ENCODE measurements at places on chromosomes 7 and 10. TPM values are rescaled to one million over a fixed set of nuclear protein-coding genes. Genes with fewer than 3 reads are reported as not detected.

- DNase-seq = peak; percentile 85
Measured at GRCh38 chr7:50266635-50267386, 37.7 kb upstream of the IKZF1 start.

- no peak for DNase-seq
Measured at GRCh38 chr7:158247758-158248487, 339.7 kb downstream of the PTPRN2 start.

Gene MEST
- 2.7 TPM for total RNA-seq

- peak; percentile 83 for DNase-seq
Measured at GRCh38 chr7:19708397-19709248, at the start of gene POLR1F. Gene POLR1F (minus strand): TSS chr7:19709037. CDS start chr7:19709016, 21 bp downstream.

DNA sequence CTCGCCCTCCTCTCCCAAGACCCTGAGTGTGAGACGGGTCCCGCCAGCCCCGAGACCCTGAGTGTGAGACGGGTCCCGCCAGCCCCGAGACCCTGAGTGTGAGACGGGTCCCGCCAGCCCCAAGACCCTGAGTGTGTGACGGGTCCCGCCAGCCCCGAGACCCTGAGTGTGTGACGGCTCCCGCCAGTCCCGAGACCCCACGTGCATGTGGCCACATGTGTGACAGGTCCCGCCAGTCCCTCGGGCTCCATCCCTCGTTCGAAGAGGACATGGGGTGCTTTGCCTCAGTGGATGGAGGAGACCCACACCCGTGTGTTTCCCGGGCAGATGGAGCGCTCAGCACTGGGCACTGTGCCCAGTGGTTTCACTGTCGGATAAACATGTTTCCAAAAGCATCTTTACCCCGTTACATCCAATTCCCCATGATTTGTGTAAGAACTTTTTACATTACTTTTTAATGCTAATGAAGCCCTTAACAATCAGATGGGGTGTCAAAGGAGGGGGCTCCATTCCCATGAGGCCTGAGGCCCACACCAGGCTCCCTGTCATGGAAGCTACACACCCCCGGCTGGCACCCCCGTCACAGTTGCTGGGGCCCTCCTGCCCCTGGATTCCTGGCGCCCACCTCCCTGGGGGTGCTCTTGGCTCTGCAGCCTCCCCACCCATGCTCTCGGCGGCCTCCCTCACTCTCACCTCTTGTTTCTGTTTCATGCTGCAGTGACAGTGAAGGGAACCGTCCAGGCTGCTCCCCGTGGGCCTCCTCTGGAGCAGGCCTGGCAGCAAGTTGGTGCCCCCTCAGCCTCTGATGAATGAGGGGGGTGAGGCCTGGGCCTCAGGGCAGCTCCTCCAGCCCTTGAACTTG lies 48.5 kb upstream of the CFAP46 start:
- DNase-seq = no peak

DNA sequence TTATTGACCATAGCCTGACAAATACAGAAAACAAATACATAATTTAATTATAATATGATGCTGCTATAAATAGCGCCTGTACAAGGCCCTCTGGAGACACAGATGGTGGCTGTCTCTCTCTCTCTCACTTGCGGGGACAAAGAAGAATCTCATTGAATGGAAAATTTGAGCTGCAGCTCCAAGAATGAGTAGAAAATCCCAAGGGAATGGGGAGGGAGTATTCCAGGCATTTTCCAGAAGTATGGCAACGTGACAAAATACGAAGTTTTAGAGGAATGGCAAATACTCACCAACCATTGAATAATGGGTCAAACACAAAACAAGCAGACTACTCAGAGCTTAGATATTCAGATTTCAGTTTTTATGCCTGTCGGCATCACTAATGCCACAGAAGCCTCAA lies 179.9 kb downstream of the NRP1 start:
- no peak for DNase-seq

DNA sequence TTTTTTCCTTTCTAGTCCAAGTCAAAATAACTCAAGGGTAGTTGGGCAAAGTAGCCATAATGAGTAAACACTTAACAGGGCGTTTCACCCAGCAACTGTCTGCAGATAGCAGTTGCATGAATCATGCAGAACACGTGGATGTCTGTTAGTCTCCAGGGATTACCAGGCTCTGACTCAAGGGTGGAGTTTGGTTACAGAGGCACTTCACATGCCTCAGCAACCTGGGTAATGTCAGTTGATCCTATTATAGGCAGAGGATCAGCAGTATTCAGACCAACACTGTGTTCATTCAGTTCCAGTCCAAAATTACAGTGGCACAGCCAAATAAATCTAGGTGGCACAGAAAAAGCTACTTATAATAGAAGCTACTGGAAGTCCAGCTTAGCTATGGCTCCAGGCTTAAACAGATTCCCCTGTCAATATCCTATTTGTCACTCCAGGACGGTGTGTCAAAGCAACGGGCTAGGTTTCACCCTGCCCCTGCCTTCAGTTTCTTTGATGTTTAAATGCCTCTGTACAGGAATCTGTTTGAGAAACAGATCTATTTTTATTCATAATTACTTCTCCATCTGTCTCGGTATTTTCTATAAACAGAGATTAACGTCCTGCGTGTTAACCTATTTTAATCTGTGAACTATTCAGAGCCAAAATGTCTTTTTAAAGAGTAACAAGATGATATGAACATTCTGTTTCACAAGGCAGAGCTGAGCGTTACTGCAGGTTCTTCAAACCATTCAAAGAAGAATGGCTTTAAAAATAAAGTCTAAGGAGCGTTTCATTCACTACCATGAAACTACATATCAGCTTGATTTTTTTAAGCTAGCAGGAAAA lies 162.6 kb upstream of the AKR1E2 start:
- no peak for DNase-seq

- DNase-seq = no peak
Measured at GRCh38 chr10:28410420-28411135, 107.7 kb upstream of the MPP7 start.

Gene SH3PXD2A
- 8.0 TPM for total RNA-seq

Gene FLNC
- total RNA-seq = not detected

Gene AKR1D1
- total RNA-seq = not detected

- DNase-seq = no peak
Measured at GRCh38 chr10:49598164-49598856, 11.8 kb upstream of the SLC18A3 start.

GRCh38 chr7:136016649-136017395 lies 39.7 kb upstream of the MTPN start:
- DNase-seq = no peak

DNA sequence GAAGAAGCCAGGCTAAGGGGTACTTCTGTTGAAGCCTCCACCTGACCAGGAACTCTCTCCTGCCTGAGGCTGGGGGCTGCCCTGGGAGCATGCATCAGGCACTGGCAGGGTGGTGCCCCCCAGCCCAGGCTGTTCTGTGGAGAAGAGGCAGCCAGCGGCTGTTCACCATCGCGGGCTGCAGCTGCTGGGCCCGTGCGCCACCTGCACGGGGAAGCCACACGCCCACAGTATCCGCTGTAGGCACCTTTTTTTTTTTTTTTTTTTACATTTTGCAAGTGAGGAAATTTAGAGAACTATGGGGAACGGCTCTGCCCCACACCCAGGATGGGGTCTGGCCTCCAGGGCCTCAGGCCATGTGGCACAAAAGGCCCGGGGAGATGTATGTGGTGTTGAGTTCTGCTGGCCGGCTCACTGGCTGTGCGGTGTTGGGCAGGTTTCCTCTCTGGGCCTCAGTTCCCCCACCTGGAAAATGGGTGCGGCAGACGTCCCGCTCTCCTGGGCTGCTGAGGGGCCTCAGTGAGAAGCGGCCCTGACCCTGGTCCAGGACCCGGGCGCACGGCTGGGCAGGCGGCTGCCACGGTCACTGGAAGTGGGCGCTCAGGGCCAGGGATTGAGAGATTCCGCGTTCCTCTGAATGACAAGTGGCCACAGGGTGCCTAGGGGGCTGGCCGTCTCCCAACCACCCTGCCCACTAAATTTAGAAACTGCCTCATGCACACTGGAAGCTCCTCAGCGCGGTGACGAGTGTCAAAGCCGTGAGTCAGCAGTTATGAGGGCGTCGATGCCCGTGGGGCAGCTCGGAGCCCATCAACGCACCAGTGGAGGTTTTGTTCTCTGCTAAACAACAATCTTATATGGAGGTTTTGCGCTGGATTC lies 8.8 kb upstream of the INTS1 start:
- DNase-seq = peak; percentile 70

DNA sequence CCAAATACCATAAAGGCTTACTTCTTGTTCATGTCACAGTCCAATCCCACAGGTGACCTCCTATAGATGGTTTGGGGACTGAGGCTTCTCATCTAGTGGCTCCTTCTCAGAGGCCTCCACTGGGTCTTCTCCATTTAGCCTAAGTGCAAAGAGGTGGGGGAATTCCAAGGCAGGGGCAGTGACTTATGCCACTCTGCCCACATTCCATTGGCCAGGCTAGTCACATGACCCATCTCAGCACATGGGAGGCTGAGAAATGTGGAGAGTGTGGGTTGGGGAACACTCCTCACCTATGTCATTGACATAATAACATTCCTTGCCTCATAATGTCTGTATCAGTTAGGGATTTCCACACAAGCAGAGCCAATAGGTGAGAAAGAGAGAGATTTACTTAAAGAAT lies 104.3 kb upstream of the PLXNA4 start:
- DNase-seq = no peak

DNA sequence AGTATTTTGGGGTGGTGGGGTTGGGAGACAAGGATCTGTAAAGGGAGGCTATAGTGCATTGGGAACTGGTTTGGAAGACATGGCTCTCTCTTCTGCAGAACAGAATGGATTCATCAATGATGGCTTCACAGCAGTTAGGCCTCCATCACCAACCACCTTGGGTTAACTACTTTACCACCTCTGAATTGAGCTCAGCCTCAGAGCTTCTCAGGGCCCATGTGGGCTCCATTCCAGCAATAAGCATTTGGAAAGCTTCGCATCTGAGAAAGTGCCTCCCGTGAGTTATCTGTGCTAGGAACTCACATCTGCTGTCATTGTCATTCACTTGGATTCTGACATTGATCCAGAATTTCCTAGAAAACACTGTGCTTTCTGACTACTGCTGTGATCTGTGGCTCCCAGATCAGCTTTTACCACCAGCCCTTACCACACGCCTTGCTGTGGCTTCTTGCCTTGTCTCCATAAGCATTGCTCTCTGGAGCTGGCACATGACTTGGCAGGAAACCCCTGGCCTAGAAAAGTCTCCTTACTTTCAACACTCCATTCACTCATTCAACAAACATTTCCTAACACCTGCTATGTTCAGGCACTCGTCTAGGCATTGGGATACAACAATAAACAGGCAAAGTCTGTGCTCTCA lies 70.7 kb upstream of the ADO start:
- peak; percentile 13 for DNase-seq

DNA sequence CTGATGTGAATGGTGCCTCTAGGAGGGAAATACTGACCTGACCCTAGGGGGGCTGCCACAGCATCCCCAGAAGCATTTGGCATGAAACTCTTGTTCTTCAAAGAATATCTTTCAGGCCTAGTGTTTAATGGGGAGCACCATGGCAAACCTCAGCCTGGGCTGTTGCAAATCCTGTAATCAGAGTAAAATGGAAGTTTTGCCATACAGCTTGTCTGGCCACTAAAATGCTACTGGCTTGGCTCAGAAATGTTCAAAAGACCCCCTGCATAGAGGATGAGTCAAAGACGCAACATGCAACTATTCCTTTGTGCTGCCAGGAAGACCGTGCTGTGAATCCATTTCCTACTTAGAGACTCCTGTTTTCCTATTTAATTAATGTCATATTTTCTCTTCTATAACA lies 26.7 kb downstream of the HECW1 start:
- no peak for DNase-seq

DNA sequence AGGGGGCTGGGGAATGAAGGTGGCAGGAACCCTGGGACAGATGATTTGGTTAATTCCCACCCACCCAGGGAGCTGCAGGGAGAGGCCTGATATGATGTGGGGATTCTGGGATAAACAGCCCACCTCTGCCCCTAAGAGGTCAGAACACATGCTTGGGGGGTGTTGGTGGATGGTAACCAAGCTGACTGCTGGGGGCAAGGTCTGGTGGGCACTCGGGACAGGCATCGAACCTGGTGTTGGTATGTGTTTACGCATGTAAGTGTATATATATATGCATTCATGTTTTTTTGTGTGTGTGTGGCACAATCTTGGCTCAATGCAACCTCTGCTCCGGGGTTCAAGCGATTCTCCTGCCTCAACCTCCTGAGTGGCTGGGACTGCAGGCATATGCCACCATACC lies 80.7 kb upstream of the TMEM248 start:
- DNase-seq = no peak

- DNase-seq = no peak
Measured at GRCh38 chr10:83647526-83647925, 491.8 kb upstream of the GHITM start.

DNA sequence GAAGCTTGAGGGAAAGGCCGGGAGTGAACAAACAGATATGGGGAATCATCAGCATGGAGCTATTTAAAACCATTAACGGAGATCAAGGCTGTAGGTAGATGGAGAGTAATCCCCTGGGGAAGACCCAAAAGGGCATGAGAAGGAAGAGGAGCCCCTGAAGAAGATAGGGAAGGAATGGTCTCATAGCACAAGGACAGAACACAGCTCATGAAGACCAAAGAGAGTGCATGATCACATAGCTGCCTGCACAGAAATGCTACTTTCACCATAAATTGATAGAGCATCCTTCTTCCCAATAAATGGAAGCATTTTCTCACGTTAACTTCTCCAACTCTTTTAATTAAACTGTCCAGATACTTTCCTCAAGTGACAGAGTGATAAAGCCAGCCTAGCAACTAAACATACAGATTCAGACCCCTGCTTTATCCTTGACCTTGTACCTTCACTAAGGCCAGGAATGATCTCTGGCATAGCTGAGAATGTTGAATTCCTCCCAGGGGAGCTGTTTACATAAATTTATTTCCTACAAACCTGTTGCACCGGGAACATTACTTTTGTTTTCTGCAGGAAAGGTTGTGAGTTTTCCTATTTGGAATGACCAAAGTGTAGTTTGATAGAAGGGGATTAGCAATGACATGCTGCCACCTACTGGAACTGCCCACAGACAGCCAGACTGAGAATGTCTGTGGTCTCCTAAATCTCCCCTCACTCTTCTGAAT lies 110.8 kb upstream of the LRGUK start:
- no peak for DNase-seq

GRCh38 chr10:120517196-120517595 lies 60.2 kb downstream of the PLPP4 start:
- DNase-seq = no peak

- no peak for DNase-seq
Measured at GRCh38 chr10:113267619-113268562, 285.0 kb upstream of the HABP2 start.
